Activated CD4-positive, alpha-beta memory T cell treated with anti-CD3 and anti-CD28 coated beads, Interleukin-2, amount 10 ng/mL, durations not matched to agents 7 days and 5 days (primary cell): ENCODE measurements at places on chromosomes 3 and 15. TPM values are rescaled to one million over a fixed set of nuclear protein-coding genes. Genes with fewer than 3 reads are reported as not detected.
A peak's percentile ranks its signal among the peaks of the same experiment; 100 is the strongest.

Gene SEMA6D
- total RNA-seq: not detected

Gene RTP1
- total RNA-seq: not detected

Gene CDHR4
- total RNA-seq: not detected

DNA sequence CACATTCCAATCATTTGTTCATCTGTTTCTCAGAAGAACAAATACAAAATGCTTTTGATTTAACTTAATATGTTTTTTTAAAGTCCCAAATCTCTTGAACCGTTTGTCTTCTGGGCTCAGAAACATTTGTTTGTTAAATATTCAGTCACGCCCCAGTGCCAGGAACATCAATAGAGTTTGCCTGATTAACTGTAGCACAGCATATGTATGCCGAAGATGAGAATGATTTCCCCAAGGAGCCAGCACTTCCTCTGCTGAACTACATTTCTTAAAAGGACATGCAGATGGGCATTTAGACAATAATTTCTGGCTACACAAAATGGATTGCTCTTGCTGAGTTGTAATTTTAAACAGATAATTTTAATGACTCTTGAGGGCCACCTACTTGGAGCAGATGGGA is 191.6 kb upstream of the FAM3D start:
- H3K36me3 ChIP-seq: no peaks in the 10 kb centered on the region
- peaks cover 2% of the 10 kb centered on the region for H3K4me1 ChIP-seq
- no peak for DNase-seq
- no peak overlapping the region for H3K27ac ChIP-seq
- no peak overlapping the region for H3K4me3 ChIP-seq

- DNase-seq: no peak
- no peak overlapping the region for H3K4me3 ChIP-seq
- no peak overlapping the region for H3K27ac ChIP-seq
- peaks cover 9% of the 10 kb centered on the region for H3K36me3 ChIP-seq
These were observed 16.5 kb downstream of the GMPS start for GRCh38 chr3:155886915-155887314.

DNA sequence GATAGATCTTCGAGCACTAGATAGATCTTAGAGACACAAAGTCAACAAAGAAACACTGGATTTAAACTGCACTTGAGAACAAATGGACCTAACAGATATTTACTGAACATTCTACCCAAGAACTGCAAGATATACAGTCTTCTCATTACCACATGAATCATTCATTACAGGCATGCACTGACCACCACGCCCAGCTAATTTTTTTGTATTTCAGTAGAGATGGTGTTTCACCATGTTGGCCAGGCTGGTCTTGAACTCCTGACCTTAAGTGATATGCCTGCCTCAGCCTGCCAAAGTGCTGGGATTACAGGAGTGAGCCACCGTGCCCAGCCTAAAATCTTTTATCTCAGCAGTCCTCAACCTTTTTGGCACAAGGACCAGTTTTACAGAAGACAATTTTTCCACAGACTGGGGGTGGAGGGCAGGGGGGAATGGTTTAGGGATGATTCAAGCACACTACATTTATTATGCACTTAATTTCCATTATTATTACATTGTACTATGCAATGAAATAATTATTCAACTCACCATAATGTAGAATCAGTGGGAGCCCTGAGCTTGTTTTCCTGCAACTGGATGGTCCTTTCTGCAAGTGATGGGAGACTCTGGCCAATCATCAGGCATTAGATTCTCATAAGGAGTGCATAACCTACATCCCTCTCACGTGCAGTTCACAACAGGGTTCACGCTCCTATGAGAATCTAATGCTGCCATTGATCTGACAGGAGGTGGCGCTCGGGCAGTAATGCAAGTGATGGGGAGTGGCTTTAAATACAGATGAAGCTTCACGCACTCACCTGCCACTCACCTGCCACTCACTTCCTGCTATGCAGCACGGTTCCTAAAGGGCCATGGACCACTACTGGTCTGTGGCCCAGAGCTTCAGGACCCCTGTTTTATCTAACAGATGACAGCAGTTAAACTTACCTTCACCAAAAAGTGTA is 21.7 kb downstream of the CSNK1G1 start:
- no peaks in the 10 kb centered on the region for H3K27me3 ChIP-seq
- peak; percentile 39 for DNase-seq
- peaks cover 18% of the 10 kb centered on the region for H3K36me3 ChIP-seq
- peaks cover 30% of the 10 kb centered on the region for H3K4me1 ChIP-seq
- no peak overlapping the region for H3K4me3 ChIP-seq
